NCI-H748 treated with DMSO at 0.1 percent for 48 hours (cell line): ENCODE measurements at places on chromosomes 5 and 9.

- DNase-seq = peak; percentile 51
These were observed at the start of gene PRLR for GRCh38 chr5:35230038-35230611. TSS of gene PRLR (minus strand) at chr5:35230487. CDS start at chr5:35089620, 140,867 bp downstream.

DNA sequence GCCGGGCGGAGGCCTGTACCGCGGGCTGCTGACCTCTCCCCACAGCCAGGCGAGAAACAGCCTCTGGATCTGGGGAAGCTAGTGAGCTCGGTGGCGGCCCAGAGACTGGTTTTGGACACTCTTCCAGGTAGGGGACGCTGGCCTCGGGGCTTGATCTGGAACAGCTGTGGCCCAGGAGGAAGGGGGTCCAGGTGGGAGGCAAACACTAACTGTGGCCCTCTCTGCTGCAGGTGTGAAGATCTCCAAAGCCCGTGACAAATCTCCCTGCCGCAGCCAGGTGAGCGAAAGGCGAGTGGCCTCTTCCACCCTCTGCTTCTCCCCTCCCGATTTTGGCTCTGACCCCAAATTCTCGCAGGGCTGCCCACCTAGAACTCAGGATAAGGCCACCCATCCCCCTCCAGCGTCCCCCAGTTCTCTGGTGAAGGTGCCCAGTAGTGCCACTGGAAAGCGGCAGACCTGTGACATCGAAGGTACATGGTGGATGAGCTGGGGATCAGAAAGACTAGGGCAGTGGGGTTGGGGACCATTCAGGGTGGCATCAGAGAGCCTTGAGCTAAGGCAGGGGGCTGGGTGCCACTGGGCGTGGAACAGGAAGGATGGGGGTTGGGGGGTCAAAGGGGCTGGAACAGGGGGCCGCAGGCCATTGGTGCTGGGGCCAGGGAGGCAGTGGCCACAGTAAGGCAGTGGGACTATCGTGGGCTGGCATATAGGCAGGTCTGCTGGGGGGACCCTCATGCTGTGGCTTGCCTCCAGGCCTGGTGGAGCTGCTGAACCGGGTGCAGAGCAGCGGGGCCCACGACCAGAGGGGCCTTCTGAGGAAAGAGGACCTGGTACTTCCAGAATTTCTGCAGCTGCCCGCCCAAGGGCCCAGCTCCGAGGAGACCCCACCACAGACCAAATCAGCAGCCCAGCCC is 12.9 kb upstream of the SLC34A1 start:
- no peak for DNase-seq

GRCh38 chr5:113245427-113246225 is 189.2 kb downstream of the TSSK1B start:
- no peak for DNase-seq

DNA sequence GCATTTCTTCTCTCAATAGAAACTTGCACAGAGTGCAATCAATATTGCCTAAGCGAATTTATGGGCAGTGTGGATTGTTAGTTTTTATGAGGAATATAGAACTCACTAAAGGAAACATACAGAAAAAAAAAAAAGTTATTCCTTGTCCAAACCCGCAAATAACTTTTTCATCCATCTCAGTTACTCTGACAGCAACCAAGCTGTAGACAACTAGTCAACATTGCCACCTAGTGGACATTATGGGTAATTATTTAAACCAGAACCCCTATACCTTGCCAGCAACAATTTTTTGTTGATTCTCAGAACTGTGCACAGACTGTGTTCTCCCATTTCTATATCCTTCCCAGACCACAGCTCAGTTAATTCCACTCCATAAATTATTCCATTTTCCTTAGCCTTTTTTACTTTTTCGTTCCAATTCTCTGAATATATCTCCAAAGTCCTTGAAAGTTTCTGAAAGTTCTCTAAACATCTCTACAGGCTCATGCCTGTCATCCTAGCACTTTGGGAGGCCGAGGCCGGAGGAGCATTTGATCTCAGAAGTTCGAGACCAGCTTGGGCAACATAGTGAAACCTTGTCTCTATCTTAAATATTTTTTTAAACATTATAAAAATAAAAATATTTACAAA is 2.6 kb upstream of the AFAP1L1 start:
- peak; percentile 63 for DNase-seq

GRCh38 chr5:38078161-38078560 is 180.2 kb upstream of the EGFLAM start:
- no peak for DNase-seq

DNA sequence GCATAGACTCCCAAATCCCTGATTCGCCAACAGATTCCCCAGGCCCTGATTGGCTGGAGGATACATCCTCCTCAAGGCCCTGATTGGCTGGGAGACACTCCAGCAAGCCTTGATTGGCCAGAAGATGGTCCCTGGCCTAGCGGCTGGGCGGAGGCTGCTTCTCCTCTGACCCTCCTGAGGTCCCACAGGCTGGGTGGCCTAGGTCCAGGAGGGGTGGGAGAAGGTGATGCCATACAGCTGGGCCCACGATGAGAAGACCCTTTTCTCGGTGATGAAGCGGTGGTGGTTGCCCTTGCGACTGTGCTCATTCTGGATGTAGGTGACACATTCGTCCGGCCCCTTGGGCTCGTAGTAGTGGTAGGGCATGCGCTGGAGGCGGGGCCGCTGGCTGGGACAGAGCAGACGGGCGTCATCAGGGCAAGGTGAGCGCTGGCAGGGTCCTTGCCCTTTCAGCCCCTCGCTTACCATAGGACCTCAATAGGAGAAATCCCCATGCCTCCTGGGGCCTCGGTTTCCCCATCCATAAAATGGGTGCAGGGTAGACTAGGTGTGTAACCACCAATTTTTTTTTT is 9.0 kb upstream of the AK1 start:
- no peak for DNase-seq

GRCh38 chr5:143248822-143249579 is 154.5 kb downstream of the NR3C1 start:
- DNase-seq = no peak

- peak; percentile 74 for DNase-seq
These were observed 61.7 kb downstream of the MRPL36 start for GRCh38 chr5:1737790-1738405.

DNA sequence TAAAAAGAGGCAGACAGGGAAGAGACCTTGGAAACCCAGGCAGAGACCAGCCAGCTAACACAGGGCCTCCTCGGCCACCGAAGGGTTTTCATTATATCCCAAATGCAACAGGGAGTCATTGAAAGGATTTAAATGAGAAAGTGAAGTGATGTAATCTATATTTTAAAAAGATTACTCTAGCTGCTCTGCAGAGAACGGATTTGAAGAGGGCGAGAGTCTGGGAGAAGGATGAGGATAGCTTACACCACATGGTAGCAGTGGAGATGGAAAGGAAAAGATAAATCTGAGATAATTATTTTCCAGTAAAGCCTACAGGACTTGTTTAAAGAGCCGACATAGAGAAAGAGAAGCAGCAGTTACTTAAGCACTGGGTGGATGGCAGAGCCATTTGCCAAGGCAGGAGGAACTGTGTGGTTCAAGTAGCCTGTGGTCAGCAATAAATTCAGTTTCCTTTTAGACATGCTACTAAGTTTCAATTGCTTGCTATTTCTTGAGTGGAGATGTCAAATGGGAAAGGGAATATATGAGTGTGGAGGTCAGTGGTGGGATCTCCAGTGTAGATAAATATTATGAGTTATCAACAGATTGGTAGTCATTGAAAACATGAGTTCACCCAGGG is 9.3 kb downstream of the FBN2 start:
- no peak for DNase-seq

- no peak for DNase-seq
These were observed 85.3 kb upstream of the COX7C start for GRCh38 chr5:86532429-86532828.

DNA sequence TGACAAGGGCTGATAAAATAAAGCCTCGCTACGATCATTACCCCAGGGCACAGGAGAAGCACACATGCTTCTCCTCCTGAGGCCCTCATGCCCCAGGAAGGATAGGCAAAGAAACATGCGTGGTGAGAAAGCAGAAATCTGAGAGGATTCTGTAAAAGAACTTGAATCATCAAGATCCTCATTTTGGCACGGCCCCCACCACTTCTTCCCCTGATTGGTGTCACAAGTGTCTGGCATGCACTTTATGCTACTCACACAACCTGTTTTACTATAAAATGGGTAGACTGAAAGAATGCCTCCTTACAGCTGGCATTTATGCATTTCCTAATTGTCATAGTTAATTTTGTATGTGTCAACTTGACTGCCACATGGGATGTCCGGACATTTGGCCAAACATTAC is 32.1 kb downstream of the PCA3 start:
- no peak for DNase-seq

DNA sequence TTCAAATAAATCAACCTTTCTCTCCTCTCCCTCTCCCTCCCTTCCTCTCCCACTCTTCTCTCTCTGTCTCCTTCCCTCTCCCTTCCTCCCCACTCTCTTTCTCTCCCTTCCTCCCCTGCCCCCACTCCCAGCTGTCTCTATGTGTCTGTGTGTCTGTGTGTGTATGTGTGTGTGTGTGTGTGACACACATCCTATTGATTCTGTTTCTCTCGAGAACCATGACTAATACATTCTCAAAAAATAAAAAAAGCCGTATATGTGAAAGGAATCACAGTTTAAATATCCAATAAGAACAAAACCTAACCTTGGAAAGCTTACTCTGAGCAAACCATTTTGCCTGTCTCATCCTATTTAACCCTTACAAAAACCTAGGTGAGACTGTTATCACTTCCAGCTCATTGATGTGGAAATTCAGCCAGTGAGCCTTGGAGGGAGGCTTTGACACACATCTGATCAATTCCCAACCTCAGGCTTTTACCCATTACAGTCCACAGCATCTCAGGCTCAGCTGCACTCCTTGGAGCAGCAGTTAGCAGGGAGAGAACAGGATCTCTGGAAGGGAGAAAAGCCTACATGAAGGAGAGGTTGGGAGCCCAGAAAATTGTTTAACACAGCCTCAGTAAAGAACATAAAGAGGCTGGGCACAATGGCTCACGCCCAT is 8.3 kb downstream of the HSD17B3 start:
- no peak for DNase-seq

GRCh38 chr5:175219366-175219765 is 224.6 kb downstream of the DRD1 start:
- no peak for DNase-seq

- no peak for DNase-seq
These were observed 74.3 kb upstream of the KLF9 start for GRCh38 chr9:70488793-70489105.

- DNase-seq = no peak
These were observed 310.4 kb upstream of the IRX4 start for GRCh38 chr5:2193142-2193541.

DNA sequence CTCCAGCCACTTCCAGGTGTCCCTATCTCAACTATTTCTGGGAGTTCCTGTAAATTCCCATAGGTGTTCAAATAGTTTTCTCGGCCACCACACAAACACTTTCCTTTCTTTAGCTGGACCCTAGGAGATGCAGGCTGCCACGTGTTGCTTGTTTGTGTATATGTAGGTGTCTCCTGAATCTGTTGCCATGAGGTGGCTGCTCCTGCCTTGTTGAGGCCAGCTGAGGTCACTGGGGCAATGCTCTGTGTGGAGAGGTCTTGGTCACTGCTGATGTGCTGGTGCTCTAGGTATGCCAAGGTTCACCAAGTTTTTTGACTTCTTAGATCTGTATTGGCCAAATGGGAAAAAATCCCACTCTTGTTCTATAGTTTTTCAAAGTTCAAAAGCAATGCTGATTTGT is 132.5 kb upstream of the CHD1 start:
- no peak for DNase-seq

DNA sequence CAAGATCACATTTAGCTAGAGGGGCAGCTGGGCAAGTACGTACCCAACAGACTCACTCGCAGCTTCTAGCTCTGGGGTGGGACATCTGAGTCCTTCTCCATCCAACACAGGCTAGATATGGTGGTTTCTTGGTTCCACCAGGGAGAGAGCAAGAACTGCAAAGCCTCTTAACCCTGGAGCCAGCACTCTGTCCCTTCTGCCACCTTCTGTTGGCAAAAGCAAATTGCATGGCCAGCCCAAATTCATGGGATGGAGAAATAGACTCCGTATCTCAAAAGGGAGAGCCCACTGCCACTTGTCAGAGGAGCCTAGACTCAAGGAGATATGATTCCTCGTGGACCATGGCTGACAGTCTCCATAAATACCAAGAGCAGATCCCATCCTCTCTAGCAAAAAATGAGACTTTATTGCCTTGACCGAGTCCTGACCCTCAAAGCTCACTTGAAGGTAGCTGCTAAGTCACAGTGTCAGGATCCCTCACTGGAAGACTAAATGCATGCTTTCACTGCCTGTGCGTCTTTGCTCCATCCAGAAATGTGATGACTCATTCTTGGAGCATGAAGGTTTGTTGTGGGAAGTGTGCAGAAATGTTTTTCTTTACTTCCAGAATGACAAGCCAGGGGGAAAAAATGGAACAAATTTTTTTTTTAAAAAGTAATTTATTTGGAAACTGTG is 28.8 kb upstream of the ROR2 start:
- peak; percentile 12 for DNase-seq

GRCh38 chr9:33718987-33719386 is 76.4 kb upstream of the PRSS3 start:
- peak; percentile 57 for DNase-seq

DNA sequence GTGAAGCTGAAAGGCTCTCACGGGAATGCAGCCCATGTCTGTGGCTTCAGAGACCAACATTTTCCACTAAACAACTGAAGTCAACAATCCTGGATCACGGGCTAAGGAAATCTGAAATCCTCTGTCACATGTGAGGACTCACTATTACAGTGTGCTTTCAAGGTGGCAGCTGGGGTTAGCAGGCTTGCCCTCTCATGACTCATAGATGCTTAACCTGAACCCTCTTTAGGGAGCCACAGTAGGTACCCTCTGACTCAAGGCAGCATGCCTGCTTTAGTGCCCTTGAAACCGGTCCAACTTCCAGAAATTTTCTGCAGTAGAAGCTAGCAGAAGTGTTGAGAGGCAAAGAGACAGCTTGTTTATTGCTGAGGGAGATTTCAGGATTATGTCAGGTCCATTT is 232.5 kb downstream of the GABRB2 start:
- no peak for DNase-seq

DNA sequence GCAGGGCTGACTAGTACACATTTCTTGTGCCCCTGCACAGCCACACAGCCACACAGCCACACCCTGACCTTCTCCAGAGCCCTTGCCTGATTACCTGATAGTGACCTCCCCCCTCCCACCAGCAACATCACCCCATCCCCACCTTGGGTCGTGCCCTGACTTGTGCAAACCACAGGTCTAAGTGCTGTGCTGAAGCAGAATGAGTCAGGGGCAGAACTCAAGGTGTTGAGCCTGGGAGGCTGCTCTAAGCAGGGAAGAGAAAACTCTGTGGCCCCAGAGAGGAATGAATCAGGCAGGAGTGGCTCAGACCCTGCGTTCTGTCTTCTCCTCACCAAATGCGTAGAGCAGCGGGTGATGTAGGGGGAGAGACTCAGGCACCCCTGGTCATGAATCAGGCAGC is 24.3 kb upstream of the FAT2 start:
- DNase-seq = no peak

- no peak for DNase-seq
These were observed 66.8 kb downstream of the INSYN2B start for GRCh38 chr5:169913479-169913878.

DNA sequence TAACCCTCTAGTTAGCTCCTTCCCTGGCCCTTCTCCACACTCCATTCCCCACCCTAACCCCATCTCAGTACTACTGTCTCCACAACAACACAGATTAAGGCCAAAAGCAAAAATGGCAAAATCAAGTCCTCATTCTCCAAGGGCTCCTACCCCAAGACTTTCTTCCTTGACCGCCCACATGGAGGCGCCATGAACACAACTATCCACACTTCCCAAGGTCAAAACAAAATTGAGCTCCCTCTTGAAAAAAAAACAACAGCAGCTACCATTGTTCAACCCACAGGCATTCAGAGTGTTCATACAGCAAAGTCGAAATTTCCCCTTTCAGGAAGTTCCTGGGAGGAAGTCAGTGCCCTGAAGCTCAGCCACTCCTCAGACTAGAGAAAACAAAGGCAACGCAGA is 54.4 kb downstream of the GNAQ start:
- DNase-seq = peak; percentile 17

- no peak for DNase-seq
These were observed 2.3 kb upstream of the ARHGAP26 start for GRCh38 chr5:142767911-142768310.
